CD4-positive, alpha-beta T cell treated with Interleukin-6 at 100 ng/mL for 8 hours (primary cell): ENCODE measurements at places on chromosomes 7 and 10.

DNA sequence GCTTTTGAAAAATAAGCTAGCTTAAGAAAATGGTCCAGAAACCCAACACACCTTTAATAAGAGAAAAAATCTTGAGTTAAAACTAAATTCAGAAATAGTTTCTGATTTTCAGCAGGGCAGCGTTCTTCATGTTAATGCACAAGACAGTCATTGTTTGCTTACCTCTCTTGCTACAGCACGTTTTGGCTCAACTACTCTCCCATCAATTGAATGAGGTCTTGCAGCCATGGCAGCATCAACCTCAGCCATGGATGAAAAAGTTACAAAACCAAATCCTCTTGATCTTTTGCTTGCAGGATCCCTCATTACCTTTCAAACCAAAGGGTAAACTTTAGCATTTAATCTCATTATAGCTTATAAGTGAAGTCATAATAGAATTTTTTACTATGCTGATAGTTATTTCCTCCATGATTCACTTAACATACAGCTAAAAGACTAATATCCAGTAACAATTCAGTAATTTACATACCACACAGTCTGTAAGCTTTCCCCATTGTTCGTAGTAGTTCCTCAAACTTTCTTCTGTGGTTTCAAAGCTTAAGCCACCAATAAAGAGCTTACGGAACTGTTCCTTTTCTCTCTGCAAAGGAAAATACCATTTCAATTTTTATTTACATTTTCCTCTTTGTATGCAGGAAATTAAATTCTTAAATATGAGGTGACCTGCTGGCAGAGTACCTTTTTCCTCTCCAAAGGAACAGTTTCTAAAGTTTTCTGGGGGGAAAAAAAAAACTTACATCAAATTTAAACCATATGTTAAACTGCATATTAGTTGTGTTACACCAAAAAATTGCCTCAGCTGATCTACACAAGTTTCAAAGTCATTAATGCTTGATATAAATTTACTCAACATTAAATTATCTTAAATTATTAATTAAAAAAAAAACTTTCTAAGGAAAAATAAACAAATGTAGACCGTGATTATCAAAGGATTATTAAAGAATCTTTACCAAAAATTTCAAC is 3.1 kb downstream of the HNRNPA2B1 start:
- DNase-seq, result no peak

DNA sequence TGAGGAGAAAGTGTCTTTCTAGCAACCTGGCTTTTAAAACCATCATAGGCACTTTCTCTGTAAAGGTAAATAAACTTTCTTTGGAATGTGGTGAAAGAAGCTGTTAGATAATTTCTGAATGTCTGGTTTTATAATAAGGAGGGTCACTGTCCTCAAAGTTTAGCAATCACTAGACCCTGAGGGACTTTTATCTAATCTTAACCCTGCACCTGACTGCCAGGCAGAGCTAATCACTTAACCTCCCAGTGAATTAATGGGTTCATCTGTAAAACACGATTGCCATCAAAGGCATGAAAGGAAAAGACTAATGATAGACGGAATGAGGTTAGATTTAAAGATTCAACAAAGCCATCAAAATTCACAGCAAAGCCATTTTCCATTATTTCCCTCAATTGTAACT is 553.8 kb downstream of the GRM8 start:
- no peak for DNase-seq

- no peak for DNase-seq
Measured at GRCh38 chr7:30201161-30201666, 66.4 kb downstream of the MTURN start.

DNA sequence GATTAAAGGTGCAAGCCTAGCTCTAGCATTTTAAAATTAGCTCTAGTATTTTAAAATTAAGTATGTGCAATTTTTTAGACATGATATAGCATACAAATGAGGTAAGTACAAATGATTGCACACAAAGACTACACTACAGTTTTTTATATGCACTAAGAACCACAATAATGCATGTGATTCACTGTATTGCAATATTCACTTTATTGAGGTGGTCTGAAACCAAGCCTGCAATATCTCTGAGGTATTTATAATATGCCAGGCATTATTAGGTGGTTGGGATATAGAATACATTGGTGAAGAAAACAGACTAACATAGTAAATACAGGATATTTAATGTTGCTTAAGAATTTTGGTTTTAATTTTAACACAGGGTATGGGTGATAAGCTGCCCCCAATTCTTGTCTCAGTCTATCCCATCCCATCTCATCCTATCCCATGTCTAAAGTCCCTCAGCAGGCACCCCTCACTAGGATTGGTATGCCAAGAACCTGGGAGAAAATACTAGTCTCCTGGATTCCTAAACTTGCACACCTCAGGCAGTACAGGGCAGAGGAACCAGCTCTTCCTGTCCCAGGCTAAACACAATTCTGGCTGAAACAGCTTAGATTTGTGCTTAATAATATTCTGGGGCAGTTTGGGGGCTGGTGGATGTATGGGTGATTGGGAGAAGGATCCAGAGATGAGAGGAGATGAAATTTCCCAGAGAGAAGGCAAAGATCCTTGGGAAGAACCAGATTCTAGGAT is 90.4 kb downstream of the HIPK2 start:
- DNase-seq, result no peak

DNA sequence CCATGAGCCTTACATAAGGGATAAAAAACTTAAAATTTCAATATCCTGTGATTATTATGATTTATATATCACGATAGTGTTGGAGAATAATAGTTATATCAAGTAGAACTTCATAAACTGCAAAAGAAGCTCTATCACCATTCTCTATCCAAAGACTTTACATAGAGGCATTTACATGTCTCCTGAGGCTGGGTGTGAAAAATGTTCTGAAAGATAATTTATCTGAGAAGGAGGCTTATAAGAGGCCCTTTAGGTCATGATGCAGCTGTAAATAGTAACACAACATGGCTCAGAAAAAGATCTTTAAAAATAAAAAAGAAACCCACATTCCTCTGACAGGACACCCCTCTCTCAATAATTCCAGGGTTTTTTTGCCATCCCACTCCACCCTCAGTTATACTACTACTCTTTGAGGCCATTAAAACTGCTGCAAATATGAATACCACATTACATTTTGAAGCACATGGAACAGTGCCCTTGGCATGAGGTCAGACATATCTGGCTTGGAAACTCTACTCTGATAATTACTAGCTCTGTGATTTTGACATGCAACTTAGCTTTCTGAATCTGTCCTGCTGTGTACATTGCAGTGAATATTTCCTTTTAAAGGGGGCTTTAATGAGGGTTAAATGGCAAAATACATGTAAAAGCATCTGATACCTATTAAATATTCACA is 55.5 kb downstream of the SLC16A12 start:
- no peak for DNase-seq

GRCh38 chr7:141641876-141642275 is 60.1 kb downstream of the DENND11 start:
- DNase-seq, result no peak

GRCh38 chr10:51000164-51000563 is 74.1 kb upstream of the PRKG1 start:
- no peak for DNase-seq

- no peak for DNase-seq
Measured at GRCh38 chr10:63030536-63030935, 102.6 kb upstream of the NRBF2 start.

GRCh38 chr10:70567603-70568002 is 34.9 kb downstream of the PRF1 start:
- DNase-seq, result no peak

GRCh38 chr7:85025312-85025756 is 161.5 kb downstream of the SEMA3D start:
- no peak for DNase-seq

- DNase-seq, result no peak
Measured at GRCh38 chr7:22935269-22935668, 78.7 kb downstream of the HYCC1 start.

GRCh38 chr7:34191771-34192479 is 286.6 kb downstream of the BMPER start:
- DNase-seq, result no peak

GRCh38 chr10:88288320-88289059 is 294.6 kb downstream of the RNLS start:
- DNase-seq, result no peak

DNA sequence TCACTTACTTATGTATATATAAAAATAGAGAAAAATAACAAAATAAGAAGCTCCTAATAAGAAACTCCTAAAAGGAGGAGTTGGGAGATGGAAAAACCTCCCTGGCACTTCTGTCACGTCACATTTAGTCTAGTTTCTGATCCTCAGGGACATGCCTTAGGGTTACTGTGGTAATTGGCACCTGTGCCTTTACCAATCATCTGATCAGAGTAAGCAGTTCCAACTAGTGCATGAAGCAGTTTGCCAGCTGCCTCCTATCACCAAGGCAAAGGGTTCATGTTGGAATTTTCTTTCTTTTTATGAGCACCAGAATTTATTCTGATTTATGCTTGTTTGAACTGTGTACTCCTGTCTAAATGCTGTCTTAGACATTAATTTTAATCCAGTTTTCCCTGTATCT is 49.9 kb downstream of the ARL4A start:
- no peak for DNase-seq

- DNase-seq, result no peak
Measured at GRCh38 chr7:121833991-121834390, 39.0 kb upstream of the PTPRZ1 start.

GRCh38 chr10:3757638-3758490 is 27.1 kb downstream of the KLF6 start:
- DNase-seq, result peak; percentile 77
